ENCODE measurements at places on chromosomes 16 and 17.

DNA sequence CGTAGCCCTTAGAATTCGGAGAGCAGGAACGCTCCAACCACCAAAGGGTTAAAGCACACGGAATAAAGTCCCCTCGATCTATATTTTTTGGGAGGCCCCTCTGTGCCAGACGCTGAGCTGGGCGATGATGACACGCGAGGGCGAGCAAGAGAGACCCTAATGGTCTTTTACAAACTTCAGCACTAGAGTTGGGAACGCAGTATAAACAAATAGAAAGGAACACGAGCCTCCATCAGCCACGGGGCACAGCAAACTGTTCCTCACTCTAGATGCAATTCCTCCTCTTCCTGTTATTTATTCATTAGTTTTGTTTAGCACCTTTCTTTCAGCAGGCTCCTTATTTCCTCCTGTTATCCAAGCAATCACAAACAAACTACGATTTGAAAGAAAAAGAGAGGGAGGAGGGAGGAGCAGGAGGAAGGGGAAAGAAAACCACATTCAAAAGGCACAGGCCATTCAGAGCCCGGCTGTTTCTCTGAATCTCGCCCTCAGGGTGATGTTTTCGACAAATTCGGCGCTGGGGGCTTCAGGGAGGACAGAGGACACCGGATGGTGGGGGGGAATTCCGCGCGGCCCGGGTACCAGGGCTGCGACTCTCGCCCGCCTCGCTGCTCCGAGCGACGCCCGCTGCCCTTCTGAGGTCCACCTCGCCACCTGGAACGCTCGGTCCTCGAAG, 1.6 kb downstream of the TOX3 start:
- H3K27ac ChIP-seq: no peak overlapping the region
- peaks cover 25% of the 10 kb centered on the region for H3K4me1 ChIP-seq
- DNase-seq: no peak
- H3K36me3 ChIP-seq: no peaks in the 10 kb centered on the region

- no peaks in the 10 kb centered on the region for H3K27me3 ChIP-seq
- DNase-seq: no peak
- no peaks in the 10 kb centered on the region for H3K4me1 ChIP-seq
- H3K36me3 ChIP-seq: no peaks in the 10 kb centered on the region
These were observed 1125.7 kb upstream of the GOT2 start for GRCh38 chr16:59859676-59860402.

DNA sequence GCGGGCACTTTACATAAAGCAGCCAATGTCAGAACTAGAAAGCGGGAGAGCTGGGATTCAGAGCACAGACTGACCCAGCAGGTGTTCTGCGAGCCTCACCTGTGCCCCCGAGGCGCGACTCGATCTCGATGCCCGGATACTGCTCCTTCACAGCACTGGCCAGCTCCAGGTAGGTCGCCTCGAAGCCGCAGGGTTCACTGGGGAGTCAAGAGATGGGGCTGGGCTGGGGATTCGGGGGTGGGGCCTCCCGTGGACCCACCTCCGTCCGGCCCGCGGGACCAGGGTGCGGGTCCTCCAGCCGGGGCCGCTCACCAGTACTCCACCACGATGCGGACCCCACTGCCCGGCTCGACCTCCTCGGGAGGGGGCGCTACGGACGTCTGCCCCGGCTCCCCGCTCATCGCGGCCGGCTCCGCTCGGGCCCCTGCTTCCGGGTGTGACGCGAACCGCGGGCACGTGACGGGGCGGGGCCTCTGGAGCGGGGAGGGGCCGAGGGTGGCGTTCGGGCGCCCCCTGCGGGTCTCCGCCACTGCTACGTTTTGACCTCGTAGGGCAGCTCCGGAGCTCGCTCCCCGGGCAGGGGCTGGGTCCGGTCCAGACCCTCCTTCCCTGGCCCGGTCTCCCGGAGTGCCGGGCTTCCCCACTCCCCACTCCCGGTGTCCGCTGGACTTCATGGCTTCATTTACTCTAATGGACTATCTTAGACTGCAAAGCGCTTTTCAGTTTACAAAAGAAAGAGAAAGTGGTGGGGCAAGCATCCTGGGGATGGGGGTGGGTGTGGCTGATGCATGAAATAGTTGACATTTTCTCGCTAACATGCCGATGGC, at the start of gene MIEN1:
Gene MIEN1 (minus strand): TSS at position 438 of the 827 bp plus-strand sequence. CDS start 37 bp downstream, at position 401.
- DNase-seq: peak; percentile 94
- H3K4me1 ChIP-seq: peaks cover 10% of the 10 kb centered on the region
- peaks cover 32% of the 10 kb centered on the region for H3K36me3 ChIP-seq
- no peaks in the 10 kb centered on the region for H3K27me3 ChIP-seq
- peak within 1 kb of the TSS; percentile 91 for H3K27ac ChIP-seq
- peak within 1 kb of the TSS; percentile 85 for H3K4me3 ChIP-seq

- DNase-seq: no peak
- no peak overlapping the region for H3K4me3 ChIP-seq
- peaks cover 46% of the 10 kb centered on the region for H3K36me3 ChIP-seq
- H3K27ac ChIP-seq: no peak overlapping the region
- H3K27me3 ChIP-seq: no peaks in the 10 kb centered on the region
These were observed 156.9 kb upstream of the C17orf78 start for GRCh38 chr17:37218849-37219248.

DNA sequence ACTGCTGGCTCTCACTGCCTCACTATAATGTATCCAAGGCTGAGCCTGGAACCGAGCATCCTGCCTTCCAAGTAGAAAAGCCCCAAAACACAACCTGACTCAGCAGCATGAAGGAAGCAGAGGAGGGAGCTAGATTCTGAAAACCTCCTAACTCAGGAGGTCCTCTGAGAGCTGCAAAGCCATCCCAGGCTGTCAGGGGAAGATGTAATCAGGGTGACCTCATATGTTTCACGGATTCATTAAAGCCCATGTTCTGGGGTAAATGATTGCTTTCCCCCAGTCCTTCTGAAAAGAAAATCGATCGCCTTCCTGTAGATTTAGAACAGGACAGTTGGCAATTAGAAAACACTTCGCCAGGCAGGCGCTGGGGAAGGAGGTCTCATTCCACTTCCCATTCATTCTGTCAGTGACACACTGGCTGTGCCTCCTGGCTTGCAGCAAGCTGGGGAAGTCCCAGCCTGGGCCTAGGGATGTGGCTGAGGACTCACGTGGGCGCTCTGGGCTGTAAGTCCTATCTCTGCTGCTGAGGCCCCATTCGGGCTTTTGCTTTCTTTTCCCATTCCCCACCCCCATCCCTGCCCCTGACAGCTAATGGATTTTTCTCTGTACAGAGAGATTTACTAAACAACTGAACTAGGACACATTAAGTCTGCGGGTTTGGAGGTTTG, 75.7 kb upstream of the TMEM132E start:
- H3K4me3 ChIP-seq: no peak overlapping the region
- H3K36me3 ChIP-seq: no peaks in the 10 kb centered on the region
- H3K4me1 ChIP-seq: no peaks in the 10 kb centered on the region
- H3K27ac ChIP-seq: no peak overlapping the region
- H3K27me3 ChIP-seq: peaks cover 48% of the 10 kb centered on the region

DNA sequence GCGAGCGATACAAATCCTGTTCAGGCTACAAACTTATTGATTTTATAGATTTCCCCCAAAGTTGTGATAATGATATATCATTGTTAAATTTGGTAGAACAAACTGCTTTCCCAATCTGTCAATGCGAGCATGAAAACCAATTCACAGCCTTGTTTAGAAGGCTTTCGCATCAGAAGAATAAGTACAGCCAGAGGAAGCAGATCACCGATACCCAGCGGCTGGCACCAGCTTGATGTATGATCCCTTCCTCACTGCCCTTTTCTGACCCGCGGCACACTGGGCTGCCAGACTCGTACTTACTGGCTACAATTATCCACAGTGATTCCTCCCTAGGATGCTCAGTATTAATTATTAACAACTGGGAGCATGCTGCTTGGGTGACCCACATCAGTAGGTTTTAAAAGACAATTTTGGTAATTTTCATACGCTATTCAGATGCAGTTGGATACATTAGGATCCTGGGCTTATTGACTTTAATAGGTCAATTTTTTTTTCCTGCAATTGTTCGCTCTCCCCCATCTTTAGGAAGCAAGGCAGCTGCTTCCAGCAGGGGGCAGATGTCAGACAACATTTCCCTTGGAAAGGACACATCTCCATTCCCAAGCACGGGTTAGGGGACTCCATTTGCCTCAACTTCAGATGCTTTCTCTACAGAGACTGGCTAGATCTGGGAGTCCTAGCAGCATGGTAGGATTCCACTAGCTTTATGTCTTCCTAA, 582.7 kb upstream of the PSMD7 start:
- H3K27me3 ChIP-seq: peaks cover 7% of the 10 kb centered on the region
- no peak for DNase-seq
- no peaks in the 10 kb centered on the region for H3K4me1 ChIP-seq
- H3K4me3 ChIP-seq: no peak overlapping the region
- H3K27ac ChIP-seq: no peak overlapping the region
- no peaks in the 10 kb centered on the region for H3K36me3 ChIP-seq

GRCh38 chr16:36336-36984, 16.9 kb downstream of the POLR3K start:
- no peaks in the 10 kb centered on the region for H3K36me3 ChIP-seq
- no peaks in the 10 kb centered on the region for H3K27me3 ChIP-seq
- no peak overlapping the region for H3K4me3 ChIP-seq
- no peak overlapping the region for H3K27ac ChIP-seq
- no peak for DNase-seq

- no peak for DNase-seq
- H3K27me3 ChIP-seq: peaks cover 9% of the 10 kb centered on the region
- H3K36me3 ChIP-seq: no peaks in the 10 kb centered on the region
- H3K4me1 ChIP-seq: peaks cover 8% of the 10 kb centered on the region
- H3K27ac ChIP-seq: no peak overlapping the region
These were observed 2.0 kb upstream of the RDM1 start for GRCh38 chr17:35932586-35932985.

DNA sequence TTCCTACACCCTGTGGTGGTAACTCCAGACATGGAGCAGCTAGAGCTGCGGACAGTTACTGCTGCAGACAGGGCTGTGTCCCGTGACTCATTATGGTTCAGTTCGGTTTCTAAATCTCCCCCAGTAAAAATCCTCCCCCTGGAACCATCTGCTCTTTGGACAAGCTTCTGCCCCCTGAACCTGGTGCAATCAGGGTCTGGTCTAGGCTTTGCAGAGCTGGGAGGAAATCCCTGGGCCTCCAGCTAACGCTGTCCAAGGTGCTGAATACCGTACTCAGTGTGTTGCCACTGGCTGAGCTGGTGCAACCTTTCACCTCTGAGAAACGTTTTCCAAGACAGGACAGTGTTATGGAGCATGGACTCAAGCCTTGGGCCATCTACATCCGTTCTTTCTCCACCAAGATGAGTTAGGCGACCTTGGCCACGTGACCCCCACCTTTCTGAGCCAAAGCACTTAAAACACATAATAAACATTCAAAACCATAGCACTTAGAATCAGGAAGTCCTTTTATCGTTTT, 142.0 kb downstream of the CPPED1 start:
- H3K36me3 ChIP-seq: peaks cover 8% of the 10 kb centered on the region
- no peaks in the 10 kb centered on the region for H3K4me1 ChIP-seq
- no peaks in the 10 kb centered on the region for H3K27me3 ChIP-seq
- DNase-seq: no peak
- no peak overlapping the region for H3K4me3 ChIP-seq

DNA sequence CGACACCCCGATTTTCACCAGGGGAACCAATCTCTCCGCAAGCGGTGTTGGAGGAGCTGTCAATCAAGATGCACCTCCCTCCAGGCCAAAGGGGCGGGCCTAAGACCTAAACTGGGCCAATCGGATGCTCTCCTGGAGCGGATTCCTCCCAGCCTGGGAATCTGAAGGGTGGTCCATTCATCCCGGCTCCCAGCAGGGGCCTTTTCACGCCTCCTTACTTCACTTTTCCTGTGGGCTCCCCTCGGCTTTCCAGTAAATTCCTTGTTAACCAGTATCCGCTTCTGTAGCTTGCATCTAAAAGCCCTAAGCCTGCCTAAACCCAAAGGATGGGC, 17.1 kb downstream of the C16orf74 start:
- H3K4me1 ChIP-seq: no peaks in the 10 kb centered on the region
- H3K4me3 ChIP-seq: no peak overlapping the region
- H3K27ac ChIP-seq: no peak overlapping the region
- no peaks in the 10 kb centered on the region for H3K36me3 ChIP-seq
- DNase-seq: no peak

DNA sequence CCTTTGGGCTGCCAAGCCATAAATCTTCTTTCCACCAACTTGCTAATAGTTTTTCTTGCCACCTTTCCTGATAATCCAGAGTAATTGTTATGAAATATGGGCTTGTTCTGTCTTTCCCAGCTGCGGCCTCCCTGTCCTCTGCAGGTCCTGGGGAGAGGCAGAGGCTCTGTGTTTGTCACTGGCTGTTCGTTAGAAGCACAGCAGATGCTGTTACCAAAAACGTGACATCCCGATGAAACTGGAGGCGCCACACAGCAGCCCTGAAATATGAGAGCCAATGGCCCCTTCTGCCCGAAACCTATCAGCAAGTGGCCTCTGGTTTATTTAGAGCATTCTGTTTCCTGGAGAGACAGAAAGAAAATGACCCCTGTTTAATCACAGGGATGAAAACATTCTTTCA, 115.1 kb upstream of the ANKFN1 start:
- H3K36me3 ChIP-seq: no peaks in the 10 kb centered on the region

- H3K4me3 ChIP-seq: no peak overlapping the region
- no peaks in the 10 kb centered on the region for H3K36me3 ChIP-seq
- peaks cover 8% of the 10 kb centered on the region for H3K4me1 ChIP-seq
- H3K27ac ChIP-seq: no peak overlapping the region
- H3K27me3 ChIP-seq: peaks cover 51% of the 10 kb centered on the region
These were observed 2.9 kb downstream of the ARHGEF15 start for GRCh38 chr17:8312726-8313600.

DNA sequence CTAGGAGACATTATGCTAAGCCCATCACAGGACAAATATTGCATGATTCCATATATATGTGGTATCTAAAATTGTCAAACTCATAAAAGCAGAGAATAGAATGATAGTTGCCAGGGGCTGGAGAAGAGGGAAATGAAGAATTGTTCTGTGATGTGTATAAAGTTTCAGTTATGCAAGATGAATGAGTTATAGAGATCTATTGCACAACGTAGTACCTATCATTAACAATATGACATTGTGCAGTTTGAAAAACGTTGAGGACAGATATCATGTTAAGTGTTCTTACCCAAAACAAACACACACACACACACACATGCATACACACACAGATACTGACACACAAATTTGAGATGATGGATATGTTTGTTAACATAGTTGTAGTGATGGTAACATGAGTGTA, 871.6 kb upstream of the GOT2 start:
- no peak overlapping the region for H3K27ac ChIP-seq
- H3K4me3 ChIP-seq: no peak overlapping the region
- H3K36me3 ChIP-seq: no peaks in the 10 kb centered on the region
- H3K4me1 ChIP-seq: no peaks in the 10 kb centered on the region

- H3K4me3 ChIP-seq: peak overlapping the region; percentile 82
- H3K4me1 ChIP-seq: peaks cover 32% of the 10 kb centered on the region
These were observed 2.5 kb downstream of the UBE2I start for GRCh38 chr16:1311738-1312466.

DNA sequence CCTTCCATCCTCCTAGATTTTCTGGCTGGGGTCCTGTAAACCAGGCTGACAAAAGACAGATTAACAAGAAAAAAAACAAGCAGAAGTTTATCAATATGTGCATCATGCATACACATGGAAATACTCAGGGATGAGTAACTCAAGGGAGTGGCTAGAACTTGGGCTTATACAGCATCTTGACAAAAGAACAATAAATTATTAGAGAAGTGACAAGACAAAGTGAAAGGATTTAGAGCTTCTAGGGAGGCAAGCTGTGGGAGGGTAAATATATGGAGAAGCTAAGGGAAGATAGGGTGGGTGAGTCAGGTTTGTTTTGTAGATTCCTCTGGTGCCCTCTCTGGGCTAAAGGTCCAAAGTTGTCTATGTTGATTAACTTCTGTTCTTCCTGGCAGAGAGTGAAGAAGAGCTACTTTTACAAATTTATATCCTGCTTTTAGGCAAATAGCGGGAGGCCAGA, 48.0 kb upstream of the NDRG4 start:
- H3K4me3 ChIP-seq: no peak overlapping the region
- peak overlapping the region; percentile 66 for H3K27ac ChIP-seq
- no peak for DNase-seq
- H3K36me3 ChIP-seq: no peaks in the 10 kb centered on the region

Data from suprapubic skin (tissue), 4 donors.